ENCODE measurements at places on chromosomes 13 and 19. TPM values are rescaled to one million over a fixed set of nuclear protein-coding genes. Genes with fewer than 3 reads are reported as not detected.

Gene WASF3
- not detected for total RNA-seq

Gene MYCBP2
- 81.9 TPM for total RNA-seq

GRCh38 chr19:45953676-45954075 is 20.0 kb downstream of the NOVA2 start:
- DNase-seq = no peak

Gene KIR2DL3
- not detected for total RNA-seq

- no peak for DNase-seq
Measured at GRCh38 chr13:39586151-39586550, 16.8 kb downstream of the LHFPL6 start.

Gene NPAS1
- total RNA-seq = 0.20 TPM

Measured in activated CD4-positive, alpha-beta memory T cell treated with anti-CD3 and anti-CD28 coated beads, Interleukin-2, amount 10 ng/mL, durations not matched to agents 7 days and 5 days (primary cell).